ENCODE measurements at places on chromosomes 4 and X.

DNA sequence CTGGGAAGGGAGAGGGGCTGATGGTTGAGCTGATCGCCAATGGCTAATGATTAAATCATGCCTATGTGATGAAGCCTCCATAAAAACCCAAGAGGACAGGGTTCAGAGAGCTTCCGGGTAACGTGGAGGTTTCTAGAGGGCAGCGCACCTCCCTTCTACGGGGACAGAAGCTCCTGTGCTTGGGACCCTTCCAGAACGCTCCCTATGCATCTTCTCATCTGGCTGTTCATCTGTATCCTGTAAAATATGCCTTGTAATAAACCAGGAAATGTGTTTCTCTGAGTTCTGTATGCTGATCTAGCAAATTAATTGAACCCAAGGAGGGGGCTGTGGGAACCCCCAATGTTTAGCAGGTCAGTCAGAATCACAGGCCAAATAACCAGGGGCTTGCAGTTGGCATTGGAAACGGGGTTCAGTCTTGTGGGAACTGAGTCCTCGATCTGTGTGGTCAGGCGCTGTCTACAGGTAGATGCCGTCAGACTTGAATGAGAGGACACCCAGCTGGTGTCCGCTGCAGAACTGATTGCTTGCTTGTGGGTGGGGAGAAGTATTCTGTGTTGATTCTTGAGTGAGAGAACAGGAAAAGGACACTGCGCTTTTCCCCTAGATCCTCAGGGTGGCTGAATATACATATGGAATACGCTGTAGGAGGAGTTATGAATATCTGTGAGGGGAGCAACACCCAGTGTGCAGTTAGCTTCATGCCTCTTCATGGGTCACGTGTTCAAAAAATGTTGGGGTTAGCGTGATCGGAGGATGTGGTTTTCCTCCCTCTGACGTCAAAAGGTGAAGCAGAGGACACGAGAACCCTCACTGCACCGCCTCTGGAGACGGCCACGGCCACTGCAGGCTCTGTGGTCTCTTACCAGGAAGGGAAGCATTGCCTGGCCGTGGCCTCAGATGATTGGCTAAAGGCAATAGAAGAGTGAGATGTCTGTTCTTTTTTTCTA, 29.2 kb downstream of the HTT-AS start:
- DNase-seq, result peak; percentile 50

- DNase-seq, result no peak
Measured at GRCh38 chr4:144969821-144970220, 128.2 kb downstream of the ANAPC10 start.

- no peak for DNase-seq
Measured at GRCh38 chr4:139682741-139683151, 17.1 kb downstream of the MGST2 start.

- no peak for DNase-seq
Measured at GRCh38 chrX:11427453-11428071, 134.3 kb downstream of the AMELX start.

DNA sequence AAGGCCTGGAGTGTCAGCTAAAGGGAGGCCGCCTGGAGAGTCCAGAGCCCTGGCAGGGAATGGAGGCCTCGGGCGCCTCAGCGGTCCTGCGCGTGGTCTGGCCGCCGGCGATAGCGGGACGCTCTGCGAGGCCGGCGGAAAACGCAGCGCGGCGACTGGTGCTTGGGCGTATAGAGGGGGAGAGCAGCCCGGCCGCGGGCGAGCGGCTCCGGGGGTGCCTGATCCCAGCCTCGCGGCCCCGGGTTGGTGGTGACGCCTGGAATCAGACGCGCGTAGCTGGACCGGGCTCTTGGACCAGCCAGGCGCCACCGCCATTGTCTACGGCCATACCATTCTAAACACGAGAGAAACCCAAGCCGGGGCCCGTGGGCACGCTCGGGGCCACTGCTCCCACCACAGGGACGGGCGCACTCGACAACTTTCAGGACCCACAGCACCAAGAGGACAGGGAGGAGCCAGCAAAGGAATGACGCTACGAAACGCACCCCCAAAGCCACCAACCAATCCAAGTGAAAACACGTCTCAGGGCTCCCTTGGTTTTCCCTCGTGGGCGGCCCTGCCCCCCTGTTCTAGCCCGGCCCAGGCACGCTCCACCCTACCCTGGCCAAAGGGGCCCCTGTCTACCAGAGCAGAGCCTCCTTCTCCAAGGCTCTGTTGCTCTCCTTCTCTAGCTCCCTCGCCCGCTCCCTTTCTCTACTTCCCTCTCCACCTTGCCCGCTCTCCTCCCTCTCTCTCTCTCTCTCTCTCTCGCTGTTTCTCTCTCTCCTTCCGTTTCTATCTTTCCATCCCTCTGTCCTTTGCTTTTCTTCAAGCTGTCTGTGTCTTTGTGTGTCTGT, 7.8 kb downstream of the FRG2 start:
- no peak for DNase-seq

- DNase-seq, result no peak
Measured at GRCh38 chrX:129653971-129654651, 645 bp downstream of the APLN start.

DNA sequence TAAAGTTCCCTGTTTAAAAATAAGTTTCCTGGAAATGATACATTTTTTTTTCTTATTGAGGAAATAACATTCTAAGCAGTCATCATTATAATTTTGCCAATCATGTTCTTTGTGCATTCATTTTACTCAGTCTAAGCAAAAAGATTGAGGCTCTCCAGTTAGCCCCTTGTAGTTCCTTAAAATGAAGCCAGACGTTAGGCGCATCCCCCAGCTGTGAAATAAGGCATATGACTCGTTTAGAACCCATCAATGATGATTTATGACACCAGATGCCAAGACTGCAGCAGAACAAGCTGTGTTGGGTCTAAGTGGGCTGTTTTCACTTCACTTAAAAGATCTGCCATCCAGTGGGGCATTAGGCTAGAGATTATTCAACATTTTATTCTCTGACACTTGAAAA, 17.0 kb downstream of the PDGFC start:
- no peak for DNase-seq

DNA sequence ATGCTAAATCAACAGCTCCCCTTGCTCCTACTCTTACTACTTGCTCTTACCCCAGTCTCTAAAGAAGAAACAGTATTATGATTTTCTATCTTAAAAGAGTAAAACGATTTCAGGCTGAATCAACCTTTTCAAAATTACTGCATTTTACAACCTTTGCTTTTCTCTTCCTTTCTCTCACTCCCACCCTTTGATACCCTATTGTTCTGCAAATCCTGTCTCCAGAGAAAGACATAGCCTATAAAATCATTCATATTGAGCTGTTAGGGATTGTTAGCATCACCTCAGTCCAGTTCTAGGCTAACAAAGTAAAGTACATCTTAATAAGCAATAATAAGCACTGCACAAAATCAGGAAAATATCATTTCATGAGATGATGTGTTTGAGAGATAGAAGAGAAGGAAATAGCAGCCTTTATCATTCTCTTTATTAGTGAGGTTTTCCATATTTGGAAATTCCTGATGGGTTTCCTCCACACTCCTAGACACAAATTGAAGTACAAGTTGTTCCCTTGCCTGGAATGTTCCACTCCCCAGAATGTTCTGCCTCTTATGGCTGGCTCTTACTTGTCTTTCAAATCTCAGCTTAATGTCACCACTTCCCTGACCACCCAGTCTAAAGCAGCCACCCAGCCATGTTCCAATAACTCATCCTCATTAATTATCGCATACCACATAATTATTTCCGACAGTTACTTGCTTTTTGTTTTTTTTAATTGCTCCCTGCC, 219.7 kb downstream of the PALLD start:
- no peak for DNase-seq

DNA sequence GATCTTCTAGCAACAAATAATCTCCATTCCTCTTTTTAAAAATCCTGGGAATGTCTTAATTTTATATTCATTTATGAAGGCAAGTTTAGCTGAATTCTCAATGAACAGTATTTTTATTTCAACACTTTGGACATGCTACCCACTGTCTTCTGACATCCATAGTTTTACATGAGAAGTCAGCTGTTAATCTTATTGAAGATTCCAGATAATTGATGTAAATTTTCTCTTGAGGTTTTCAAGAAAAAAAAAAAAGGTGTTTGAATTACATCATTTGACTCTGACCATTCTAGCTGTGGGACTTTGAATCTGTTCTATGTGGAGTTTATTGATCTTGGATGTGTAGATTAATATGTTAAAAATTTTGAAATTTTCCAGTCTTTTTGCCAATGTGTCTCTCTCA, 28.0 kb downstream of the PDHA2 start:
- no peak for DNase-seq

DNA sequence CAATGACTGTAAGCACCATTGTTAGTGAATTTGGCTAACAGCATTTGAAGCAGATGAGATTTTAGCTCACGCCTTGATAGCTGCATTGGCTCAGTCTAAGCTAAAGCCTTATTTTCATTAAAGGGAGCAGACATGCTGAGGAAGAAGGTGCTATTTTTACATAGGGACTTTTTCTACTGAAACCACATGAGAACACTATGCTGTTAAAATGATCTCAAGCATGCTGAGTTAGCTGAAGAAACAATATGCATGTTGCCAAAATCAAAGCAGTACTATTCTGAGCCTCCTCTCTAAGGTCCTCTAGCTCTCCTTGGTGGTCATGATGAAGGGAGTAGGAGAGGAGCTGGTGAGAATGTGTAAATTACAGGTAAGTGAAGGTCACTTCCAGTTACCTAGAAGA, 134.4 kb upstream of the JADE1 start:
- no peak for DNase-seq

GRCh38 chr4:176134670-176135069, 60.7 kb downstream of the SPATA4 start:
- DNase-seq, result no peak

DNA sequence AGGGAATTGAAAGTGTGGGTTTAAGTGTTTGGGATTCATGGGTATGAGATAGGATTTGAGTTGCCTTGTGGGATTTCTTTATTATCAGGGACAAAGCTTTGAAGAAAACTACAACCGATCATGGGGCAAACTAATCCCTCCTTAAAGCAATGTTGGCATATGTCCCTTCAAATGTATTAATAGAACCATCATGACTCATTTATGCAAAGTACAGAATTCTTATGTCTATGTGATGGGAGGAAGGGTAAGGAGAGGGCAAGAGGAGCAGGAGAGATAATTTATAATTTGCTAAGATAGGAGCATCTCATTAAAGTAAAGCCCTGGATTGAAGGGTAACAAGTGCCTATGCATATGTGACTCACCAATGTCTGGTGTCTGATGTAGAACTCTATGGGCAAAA, 94.2 kb downstream of the PHEX start:
- no peak for DNase-seq

DNA sequence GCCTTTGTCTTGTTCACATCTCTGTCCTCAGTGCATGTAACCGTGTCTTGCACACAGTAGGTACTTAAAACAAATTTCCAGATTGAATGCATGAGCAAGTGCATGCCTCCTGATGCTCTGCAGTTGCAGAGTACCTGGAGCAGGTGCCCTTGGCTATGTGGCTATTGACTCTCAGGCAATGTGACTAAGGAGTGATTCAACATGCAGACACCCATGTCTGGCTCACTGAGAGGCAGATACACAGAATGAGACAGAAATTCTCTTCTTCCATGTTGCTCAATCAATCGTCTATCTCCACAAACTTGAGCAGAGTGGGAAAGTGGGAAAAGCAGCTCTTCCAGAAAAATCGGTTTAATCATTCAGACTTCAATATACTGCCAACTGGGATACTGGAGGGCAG, 111.0 kb downstream of the CHRDL1 start:
- DNase-seq, result no peak

GRCh38 chrX:19625612-19626011, 110.3 kb upstream of the MAP3K15 start:
- DNase-seq, result peak; percentile 26

DNA sequence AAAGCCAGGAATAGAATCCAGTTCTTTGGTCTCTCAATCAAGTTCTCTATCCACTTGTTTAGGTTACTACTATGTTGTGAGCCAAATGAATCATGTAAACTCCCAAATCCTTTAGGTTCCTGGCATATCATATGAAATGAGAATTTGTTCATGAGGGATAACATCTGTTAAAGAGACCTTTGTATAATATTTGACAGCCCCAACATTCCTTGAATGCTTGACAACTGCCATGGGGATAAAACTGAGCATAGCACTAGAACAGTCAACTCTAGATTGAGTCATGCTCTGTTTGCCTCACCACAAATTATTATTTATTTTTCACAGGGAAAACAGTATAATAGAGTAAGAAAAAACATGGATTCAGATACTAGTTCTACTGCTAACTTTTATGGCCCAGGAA, 93.3 kb downstream of the NAA11 start:
- no peak for DNase-seq

DNA sequence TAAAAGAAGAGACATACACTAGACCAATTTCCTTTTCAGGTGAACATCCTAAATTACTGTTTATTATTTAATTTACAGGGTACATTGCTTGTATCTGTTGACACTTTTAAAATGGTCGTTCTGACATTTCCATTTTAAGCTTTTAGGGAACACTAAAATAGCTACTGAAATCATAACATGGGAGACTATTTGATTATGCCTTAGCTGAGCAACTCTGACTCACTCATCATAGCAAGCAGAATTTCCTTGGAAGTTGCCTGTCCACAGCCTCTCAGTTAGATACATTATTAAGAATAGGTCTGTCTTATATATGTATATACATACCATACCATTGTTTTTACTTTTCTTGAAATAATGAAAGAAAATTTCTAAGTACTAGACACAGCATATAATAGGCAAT, 22.0 kb downstream of the GUCY1B1 start:
- no peak for DNase-seq

DNA sequence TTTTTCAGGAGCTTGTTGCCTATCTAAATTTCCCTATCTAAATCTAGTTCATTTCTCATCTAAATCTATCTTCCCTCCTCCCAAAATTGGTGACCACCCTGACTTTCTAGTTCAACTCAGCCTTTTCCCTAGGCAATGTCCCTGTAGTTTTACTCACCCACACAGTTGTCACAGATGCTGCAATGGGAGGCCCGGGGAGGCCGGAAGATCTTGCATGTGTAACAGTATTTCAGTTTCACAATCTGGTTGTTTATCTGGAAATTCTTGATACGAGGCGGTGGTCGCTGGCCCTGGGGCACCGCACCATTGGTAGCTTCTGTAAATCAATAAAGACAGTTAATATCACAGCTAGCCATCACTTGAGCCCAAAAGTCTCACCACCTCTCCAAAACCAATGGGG, 20.2 kb downstream of the ZDHHC9 start:
- DNase-seq, result no peak

DNA sequence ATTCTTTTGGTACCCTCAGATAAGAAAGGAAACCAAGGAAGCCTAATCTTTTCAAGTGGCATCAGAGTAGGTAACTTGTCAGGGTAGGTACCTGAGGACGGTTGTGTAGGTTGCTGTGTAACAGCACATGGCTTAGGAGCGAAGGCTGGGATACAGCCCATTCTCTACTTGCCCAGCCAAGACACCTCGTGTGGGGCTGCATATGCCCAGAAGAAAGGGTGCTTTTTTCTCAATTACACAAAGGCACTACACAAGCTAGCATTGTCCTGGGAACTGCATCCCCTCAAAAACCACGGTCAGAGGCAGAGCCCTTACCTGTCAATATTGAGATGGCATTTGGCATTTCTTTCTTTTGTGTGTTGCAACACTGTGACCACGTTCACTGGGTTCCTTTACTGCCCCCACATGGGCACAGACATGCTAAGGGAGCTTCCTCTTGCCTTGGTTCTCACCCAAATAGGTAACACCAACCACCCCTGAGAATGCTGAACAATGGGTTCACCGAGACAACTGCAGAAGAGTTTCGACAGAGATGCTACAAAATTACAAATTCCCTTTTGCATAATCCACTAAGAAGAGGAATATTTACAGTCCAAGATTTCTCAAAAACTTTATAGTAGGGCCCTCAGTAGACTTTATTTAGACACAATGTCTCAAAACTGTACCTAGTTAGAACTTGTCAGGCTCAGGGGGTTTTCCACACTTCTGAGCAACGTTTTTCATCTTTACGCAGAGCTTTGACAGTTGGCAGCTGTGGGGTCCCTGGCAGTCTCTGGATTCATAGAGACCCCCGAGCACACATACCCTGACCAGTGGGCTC, 35.8 kb upstream of the TNIP3 start:
- no peak for DNase-seq
